Uterus (tissue), 4 donors: ENCODE measurements at places on chromosomes 16 and 17. TPM values are rescaled to one million over a fixed set of nuclear protein-coding genes. Genes with fewer than 3 reads are reported as not detected.

Gene GP2
- total RNA-seq = not detected

Gene CRK
- total RNA-seq = 45.0 TPM

Gene KRT12
- not detected for total RNA-seq

Gene TUBB3
- 0.88 TPM for total RNA-seq

Gene TSNAXIP1
- total RNA-seq = 4.9 TPM

Gene STXBP4
- total RNA-seq = 10.3 TPM

Gene ATP2A3
- 23.5 TPM for total RNA-seq

Gene CPHXL2
- total RNA-seq = not detected

Gene CD79B
- 5.6 TPM for total RNA-seq

Gene FBXW10
- not detected for total RNA-seq

Gene MEIOB
- 0.48 TPM for total RNA-seq

Gene KRT25
- not detected for total RNA-seq

Gene CHST4
- not detected for total RNA-seq

Gene BEAN1
- not detected for total RNA-seq

Gene RAB26
- total RNA-seq = not detected

DNA sequence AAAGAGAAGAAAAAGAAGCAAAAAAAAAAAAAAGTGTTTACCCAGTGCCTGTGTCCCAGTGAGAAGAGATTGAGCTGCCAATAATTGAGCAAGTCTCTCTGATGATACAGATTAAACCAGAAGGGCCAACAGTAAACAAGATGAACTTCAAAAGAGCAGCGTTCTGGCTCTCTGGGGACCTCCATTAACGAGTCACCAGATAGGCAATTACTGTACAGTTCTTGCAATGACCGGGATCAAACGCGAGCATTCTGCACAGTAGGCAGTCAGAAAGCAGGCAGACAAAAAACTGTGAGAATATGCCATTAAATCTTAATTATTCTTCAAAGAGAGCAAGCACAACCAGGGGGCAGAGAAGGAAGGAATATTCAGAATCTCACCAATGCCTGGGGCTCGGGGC is 626.1 kb downstream of the TMEM114 start:
- no peak for DNase-seq

GRCh38 chr16:67326472-67327309 is at the start of the genes KCTD19 and LRRC36:
Gene KCTD19, minus strand, starts transcription at chr16:67326741. Its CDS starts 34 bp downstream, at chr16:67326707.
Gene LRRC36, plus strand, starts transcription at chr16:67326815. Its CDS starts 48 bp downstream, at chr16:67326863.
- DNase-seq = peak; percentile 55

GRCh38 chr16:65908568-65908967 is 457.9 kb upstream of the CDH5 start:
- DNase-seq = no peak

GRCh38 chr16:24694931-24695330 is 34.5 kb upstream of the TNRC6A start:
- DNase-seq = no peak

DNA sequence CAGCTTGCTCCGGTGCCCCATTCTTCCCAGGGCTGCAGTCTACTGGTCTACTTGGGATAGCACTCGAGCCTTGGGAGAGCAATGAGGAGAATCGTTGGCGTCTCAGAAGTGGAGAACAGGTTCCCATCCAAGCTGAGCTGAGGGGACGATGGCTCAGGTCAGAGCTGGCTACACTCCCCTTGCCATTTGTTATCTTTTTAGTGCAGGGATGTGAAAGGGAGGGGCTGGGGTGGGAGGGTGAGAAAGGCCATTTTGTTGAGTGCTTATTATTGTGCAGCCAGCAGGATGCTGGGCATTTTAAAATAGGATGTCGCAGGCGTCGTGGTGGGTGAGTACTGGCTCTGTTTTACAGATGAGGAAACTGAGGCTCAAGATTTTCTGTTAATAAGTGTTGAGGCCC is 410.8 kb downstream of the SNX29 start:
- no peak for DNase-seq

- peak; percentile 63 for DNase-seq
These were observed 225.6 kb downstream of the MSI2 start for GRCh38 chr17:57481910-57482391.

- no peak for DNase-seq
These were observed 68.9 kb upstream of the METRNL start for GRCh38 chr17:83010206-83011200.

GRCh38 chr17:15278924-15279477 is 13.9 kb upstream of the PMP22 start:
- no peak for DNase-seq

GRCh38 chr17:17943281-17943984 is 28.8 kb downstream of the TOM1L2 start:
- DNase-seq = no peak

- DNase-seq = no peak
These were observed 8.4 kb downstream of the KAT8 start for GRCh38 chr16:31125844-31126243.

DNA sequence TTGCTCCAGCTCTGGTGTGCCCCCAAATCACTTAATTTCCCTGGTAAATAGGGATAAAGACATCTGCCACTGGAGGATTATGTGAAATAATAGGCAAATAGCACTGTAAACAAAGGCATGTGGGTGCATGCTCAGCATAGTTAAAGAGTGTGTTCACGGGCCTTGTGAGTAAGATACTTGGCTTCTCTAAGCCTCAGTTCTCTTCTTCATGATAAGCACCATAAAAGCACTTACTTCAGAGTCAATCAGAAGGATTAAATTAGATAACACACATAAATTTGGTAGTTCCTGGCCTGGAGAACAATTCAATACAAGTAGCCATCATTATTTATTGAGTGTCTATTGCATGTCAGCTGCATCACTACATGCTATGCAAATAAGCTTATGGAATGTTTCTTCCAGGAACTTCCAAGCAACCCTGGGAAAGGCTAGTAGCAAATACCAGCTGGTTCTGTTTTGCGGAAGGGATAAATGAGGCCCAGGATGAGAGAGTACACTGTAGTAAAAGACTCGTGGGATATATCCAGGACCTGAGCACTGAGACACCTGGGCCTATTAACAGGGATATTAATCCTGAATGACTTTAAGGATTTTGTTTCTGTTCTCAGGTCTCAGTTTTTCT is 14.5 kb downstream of the CCL11 start:
- DNase-seq = no peak

GRCh38 chr17:77106874-77107358 is 33.9 kb upstream of the SEC14L1 start:
- DNase-seq = no peak

DNA sequence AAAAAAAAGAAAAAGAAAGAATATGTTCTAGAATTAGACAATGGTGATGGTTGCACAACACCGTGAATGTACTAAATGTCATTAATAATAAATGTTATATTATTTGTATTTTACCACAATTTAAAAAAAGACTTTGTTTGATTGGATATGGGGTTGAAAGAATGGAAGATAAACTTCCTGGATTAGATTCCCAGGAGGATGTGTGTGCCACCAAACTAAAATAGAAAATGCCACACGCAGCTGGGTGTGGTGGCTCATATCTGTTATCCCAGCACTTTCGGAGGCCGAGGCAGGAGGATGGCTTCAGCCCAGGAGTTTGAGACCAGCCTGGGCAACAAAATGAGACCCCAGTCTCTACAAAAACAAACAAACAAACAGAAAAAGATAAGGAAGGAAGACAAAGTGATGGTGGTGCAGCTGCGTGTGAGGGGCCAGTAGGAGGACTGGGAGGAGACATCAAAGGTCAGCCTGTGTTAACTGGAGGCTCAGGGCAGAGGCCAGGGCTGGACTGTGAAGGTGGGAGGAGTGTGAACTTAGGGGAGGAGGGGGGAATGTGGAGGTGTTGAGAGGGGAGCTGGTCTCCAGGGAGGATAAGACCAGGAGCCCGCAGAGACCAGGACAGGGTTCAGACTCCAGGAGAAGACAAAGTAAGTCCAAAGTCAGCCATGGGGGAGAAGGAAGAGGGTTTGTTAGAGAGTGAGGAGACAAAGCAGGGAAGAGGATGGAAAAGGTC is 4.1 kb downstream of the PECAM1 start:
- DNase-seq = no peak

DNA sequence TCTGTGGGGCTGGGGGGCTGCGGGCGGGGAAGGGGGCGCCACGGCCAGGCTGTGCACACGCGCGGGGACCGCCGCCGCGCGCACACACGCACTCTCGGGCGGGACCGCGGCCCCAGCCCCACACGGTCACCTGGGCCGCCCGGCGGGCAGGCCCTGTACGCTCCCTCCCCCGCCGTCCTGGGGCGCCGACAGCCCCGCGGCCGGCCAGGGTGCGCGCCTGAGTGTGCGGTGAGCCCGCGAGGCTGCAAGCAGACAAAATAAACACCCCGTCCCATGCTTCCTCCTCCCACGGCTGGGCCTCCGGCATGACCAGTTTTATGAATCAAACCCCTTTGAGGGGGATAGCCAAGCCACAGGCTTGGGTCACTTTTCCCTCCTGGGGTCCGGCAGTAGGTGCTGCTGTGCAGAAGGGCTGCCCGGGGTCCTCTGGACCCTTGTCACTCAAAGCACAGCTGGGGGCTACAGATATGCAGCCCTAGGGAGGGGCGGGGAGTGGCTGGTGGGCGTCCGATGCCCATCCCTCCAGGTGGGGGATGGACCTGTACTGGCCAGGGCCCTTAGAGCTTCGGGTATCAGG is 441 bp downstream of the VASN start:
- no peak for DNase-seq

DNA sequence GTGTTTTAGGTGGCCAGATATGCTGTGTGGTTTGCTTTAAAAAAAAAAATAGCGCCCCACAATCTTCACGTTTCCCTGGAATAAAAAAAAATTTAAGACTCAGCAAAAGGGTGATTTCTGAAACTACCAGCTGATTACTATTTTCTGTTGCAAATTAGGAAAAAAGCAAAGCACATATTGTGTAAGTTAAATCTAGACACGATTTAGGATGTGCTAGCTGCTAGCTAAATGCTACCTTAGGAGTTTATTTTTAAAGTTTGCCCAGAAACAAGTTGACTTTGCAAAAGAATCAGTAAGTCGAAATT is 944 bp upstream of the MARF1 start:
- DNase-seq = no peak

DNA sequence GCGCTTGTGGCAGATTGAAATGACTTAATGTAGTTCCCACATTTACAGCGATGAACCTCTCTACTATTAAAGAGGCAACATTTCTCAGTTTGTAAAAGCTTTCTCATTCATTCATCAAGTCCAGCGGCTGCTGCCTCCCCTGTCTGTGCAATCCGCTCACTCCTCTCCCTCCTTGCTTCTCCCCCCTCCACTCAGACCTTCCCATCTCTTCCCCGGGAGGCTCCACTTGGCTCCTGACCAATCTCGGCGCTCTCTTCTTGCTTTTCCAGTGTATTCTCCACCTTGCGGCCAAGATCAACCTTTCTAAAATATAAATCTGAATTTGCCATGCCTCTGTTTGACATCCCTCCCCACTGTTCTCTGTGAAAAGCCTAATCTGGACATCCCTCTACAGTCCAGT is 117.5 kb downstream of the ASIC2 start:
- DNase-seq = peak; percentile 58

DNA sequence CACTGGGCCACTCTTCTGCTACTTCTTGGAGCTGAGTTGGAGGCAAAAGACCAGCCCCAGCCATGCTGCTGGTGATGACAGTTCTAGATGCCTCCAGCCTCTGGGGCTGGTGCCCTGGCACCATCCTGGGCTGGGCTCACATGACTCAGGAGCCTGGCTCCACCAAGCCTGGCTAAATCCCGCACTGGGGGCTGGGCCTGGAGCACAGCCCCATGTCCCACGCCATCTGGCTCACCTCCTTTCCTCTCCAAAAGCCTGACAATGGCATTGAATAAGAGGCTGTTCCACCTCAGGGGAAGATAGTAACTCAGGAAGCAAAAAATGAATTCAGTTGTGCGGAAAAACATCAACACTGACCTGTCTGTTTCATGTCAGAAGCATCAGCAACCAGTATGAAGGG is 45.1 kb upstream of the MTSS2 start:
- no peak for DNase-seq

GRCh38 chr17:69733171-69734012 is 318.9 kb downstream of the MAP2K6 start:
- no peak for DNase-seq

DNA sequence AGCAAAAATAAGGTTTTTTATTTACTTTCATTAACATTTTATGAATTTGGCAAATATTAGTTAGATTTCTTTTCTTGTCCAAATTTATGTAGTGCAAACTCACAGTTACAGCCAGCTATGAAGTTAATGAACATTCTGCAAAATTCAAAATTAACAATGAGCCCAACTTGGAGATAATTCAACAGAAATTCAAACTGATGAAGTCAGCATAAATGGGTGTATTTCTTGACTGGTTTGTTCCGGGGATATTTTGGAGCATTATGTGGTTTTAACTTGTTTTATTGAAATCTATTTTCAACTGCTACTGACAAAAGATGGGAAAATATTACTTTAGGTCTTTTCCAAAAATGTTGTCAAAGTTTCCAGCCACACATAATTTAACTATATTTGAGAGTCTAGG is 807.9 kb downstream of the CDH8 start:
- no peak for DNase-seq

DNA sequence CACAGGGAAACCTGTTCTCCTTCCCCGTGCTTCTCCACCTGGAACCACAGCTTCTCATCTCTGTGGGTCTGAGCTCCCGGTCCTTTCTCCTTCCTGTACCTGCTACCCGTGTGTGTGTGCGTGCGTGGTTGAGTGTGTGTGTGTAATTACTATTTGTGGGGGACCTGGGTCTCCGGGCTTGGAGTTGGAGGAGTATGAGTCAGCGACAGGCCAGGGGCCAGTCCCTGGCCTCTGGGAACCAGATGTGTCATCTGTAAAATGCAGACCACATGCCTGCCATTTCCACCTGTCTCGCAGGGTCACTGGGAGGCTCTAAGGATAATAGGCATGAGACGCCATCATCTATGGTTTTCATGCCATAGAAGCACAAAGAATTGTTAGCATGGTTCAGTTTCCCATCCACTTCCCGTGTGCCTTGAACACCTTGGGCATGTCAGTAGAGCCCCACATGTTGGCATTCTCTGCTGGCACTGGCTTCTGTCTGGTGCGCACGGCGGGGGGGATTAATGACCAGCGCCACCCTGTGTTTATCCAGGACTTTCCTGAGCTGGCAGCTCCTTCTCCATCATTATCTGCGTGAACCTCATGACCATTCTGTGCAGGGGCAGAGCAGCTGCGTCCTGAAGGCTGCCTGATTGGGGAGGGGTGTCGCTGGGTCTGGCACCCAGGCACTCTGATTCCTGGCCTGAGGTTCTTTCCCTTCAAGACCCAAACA is 1.5 kb downstream of the ZNF205 start:
- no peak for DNase-seq

DNA sequence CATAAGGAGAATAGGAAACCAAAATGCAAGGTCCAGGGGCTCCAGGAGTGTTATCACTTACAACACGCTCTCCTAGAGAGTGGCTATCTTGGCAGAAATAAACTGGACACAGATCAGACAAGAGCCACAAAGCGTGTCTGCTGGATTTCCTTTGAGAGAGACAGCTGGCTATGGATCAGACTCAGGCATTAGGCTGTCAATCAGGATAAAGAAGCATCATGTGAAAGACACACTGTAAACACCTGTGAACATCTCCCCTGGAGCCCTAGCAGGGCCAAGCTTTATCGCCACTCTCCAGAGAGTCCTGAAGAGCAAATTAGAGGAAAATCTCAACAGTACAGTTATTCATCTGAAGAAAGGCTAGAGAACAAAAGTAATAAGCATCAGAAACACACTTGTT is 26.0 kb downstream of the SYCE1L start:
- DNase-seq = no peak

- no peak for DNase-seq
These were observed 129.8 kb downstream of the OR1D5 start for GRCh38 chr17:2933606-2934005.

- DNase-seq = no peak
These were observed 109.8 kb downstream of the GOSR1 start for GRCh38 chr17:30586818-30587595.

- no peak for DNase-seq
These were observed 736.5 kb downstream of the KCNJ2 start for GRCh38 chr17:70905796-70906195.
